Stromal cell of bone marrow (primary cell): ENCODE measurements at places on chromosomes 7 and 10.

GRCh38 chr7:101693498-101694091 lies 64.5 kb upstream of the MYL10 start:
- no peak for DNase-seq

DNA sequence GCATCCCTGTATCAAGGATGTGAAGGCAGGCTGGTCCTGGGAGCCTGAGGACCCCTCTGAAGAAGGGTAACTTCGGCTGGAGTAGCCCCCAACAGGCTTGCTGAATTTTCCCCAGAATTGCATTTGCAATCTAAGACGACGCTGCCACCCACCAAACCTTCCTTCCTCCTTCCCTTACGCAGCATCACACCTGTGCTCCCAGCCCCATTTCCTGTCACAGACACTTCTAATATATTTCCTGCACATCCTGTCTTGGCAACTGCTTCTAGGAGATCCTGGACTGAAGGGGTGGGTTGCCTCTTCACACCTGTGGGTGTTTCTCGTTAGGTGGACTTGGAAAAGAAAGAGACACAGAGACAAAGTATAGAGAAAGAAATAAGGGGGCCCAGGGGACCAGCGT lies 9.4 kb upstream of the PGAM1 start:
- DNase-seq: no peak

- no peak for DNase-seq
Measured at GRCh38 chr10:110513949-110514348, 16.2 kb downstream of the DUSP5 start.

GRCh38 chr7:68384581-68384980 lies 1213.7 kb upstream of the AUTS2 start:
- no peak for DNase-seq

DNA sequence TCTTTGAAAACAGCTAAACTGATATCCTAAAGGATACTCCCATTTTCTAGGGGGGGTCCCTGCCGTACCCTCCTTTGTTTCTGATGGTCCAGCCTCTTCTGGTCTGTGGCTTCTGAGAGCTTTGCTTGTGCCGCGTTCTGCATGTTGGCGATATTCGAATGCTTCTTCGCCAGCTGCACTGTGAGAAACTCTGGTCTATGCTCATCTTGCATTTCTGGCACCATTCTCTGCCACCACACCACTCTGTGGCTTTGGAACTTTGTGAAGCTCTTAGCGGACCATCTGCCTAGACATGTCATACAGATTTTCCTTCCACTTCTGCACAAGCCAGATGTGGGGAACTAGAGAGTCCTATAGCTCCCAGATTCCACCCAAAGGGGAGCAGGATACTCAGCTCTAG lies 197.2 kb downstream of the REEP3 start:
- no peak for DNase-seq

GRCh38 chr7:30829471-30829870 lies 58.3 kb downstream of the MINDY4 start:
- DNase-seq: no peak

DNA sequence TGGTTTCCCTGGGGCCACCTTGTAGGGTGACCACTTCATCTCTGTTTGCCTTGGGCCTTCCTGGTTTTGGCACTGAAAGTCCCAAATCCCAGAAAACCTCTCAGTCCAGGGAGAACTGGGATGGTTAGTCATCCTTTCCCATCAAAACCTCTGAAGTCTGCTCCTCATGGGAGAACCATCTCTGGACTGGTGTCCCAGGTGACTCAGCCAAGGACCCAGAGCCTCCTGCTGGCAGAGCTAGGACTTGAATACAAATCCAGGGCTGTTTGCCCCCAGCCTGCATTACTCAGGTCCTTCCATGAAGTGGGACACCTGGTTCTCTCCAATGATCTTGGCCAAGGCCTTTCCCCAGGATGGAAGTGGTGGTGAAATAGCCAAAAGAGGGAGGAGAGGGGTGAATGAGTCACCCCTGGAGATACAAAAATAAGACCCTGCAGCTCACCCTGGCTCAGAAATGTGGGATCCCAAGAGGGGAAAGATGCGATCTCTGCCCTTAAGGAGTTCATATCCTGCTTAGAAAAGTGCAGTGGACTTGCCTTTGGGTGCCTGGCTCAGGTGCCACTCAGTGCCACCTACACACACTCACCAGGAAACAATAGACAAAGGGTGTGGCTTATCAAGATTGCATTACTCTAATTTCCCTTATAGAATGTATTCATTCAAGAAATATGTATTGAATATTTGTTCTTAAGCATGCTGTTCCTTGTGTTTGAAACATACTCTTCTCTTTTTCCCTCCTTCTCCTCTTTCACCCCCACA lies 22.0 kb downstream of the ADRA2A start:
- DNase-seq: no peak
